ENCODE measurements at places on chromosomes 4 and X.

DNA sequence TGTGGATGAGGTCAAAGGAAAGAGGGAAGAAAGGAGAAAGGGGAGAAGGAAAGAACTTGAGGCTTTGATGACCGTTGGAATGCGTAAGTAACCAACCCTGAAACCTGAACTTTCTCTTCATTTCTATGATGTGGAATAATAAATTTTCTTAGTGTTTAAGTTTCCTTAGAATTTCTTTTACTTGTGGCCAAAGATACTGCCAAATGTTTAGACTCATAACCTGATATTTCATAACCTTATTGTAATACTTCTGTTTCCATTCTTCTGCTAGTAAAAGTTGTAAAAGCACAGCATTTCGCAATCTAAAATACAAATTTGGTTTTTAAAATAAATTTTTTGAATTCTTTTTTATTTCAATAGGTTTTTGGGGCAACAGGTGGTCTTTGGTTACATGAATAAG lies 258.5 kb upstream of the GIMD1 start:
- no peak for DNase-seq

GRCh38 chr4:169254546-169254983 lies 16.2 kb downstream of the SH3RF1 start:
- DNase-seq = peak; percentile 71

DNA sequence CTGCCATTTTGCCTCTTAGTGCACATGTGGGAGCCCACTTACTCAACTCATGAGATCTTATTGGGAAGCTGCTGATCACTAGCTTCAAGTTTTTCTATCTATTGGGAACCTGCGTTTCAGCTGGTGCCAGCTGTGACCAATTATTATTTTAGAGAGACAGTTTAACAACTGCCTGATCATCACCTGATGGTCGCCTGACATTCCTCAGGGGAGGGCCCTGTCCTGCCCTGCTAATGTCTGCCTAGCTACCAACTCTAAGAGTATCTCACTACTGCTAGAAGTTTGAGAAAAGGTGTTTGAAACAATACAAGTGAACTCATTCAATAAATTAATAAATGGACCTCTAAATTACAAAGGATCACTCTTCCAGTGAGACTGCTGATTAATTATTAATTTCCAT lies 95.5 kb downstream of the PCDH7 start:
- no peak for DNase-seq

DNA sequence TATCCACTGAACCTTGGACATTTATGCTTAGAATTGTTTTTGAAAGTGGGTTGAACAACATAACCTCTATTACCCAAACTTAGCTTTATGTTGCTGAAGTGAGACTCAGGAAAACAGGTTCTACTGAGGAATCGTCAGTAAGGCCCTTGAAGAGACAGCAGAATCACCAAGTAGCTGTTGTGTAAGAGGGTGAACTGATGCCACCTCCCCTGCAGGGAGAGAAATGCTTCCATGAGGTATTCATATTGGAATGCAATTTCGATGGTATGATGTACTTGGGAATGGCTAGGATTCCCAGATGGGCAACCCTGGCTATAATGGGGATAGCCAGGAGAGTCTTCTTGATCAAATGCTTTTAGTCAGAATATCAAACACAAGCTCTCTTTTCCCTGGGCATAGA lies 4.1 kb upstream of the SCRG1 start:
- peak; percentile 6 for DNase-seq

GRCh38 chr4:67522230-67522629 lies 23.1 kb downstream of the CENPC start:
- no peak for DNase-seq

DNA sequence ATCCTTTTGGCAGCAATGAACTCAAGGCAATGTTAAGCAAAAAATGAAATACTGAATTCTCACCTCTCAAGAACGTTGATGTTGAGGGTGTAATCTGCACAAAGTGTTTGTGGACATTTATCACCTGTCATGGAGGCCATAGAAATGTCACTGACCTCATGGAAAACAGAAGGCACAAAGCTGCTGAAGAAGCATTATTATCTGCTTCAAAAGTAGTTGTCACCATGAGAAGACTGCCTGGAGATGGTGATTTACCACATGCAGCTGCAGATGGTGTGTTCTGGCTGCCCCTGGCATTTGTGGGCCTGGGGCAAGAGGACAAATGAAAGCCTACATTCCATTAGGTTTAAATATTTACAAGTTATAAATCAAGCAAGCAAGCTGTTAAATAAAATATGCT lies 116.8 kb upstream of the RPS6KA3 start:
- no peak for DNase-seq

- DNase-seq = no peak
These were observed 189.9 kb downstream of the AASDH start for GRCh38 chr4:56197387-56197786.

DNA sequence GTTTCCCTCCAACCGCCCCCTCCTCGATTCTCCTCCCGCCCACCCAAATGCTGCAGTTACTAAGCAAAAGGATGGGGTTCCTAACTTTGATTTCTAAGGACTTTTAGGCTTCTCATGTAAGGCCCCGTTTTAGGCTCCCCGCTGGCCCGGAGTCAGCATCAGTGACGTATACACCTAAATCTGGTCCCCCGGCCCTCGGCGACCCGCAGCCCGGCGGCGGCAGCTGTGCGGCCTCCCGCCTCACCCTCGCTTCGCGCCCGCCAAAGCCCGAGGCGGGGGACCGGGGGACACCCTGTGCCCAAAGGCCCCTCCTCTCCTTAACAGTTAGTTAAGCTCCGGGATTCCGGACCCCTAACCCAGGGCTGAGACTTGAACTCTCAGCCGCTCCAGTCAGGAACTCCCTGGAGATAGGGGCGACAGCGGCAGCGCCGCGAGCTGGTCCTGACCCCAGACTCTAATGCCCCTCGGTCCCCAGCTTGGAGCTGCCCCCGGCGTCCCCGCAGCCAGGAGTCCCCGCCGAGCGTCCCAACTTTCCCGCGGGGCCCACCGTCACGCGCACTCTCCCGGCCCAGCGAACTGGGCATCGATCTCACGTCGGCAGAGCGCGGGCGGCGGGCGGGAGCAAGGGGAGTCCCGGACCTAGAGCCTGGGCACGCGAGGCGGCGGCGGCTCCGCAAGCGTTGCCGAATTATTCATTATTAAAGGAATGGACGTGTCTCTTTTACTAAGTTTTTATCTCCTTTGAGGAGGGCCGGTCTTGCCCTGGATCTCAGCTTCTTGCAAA lies 1.5 kb upstream of the NR3C2 start:
- DNase-seq = no peak

GRCh38 chrX:42772874-42773273 lies 5.1 kb downstream of the PPP1R2C start:
- DNase-seq = no peak

DNA sequence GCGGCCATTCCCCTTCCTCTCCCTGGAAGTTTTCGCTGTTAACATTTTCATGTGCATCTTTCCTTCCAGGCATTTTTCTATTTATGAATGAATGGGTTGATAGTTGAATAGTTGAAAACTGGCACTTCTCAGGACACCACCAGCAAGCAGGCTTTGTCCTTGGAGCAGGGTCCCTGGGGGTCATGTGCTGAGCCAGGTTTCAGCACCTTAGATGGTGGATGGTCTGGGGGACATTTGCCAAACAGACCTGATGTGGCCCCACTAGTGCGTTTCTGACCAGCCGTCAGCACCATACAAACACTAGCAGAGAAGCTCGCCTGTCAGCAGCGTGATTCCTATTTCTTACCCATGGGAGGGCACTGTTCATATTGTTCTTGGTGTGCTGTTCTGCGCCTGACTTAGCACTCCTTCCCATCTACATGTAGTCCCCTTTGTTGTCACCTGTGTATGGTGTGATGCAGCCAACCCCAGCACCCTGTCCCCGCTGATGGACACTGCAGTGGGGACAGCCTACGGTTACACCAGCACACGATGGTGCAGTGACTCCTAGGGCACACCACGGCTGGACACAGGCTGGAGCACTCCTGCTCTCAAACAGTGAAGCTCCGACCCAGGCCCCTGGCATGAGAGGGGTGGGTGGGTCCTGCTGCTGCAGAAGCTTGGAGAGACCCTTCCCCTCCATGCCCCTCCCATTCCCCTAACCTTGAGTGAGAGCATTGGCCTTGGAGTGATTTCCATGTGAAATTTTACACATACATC lies 27.2 kb upstream of the WFS1 start:
- DNase-seq = no peak

- DNase-seq = no peak
These were observed 13.5 kb upstream of the VSIG4 start for GRCh38 chrX:66053414-66053813.

- DNase-seq = no peak
These were observed 4.4 kb upstream of the HAND2 start for GRCh38 chr4:173534434-173534833.

GRCh38 chr4:84877051-84877833 lies 89.2 kb downstream of the WDFY3 start:
- DNase-seq = peak; percentile 36

DNA sequence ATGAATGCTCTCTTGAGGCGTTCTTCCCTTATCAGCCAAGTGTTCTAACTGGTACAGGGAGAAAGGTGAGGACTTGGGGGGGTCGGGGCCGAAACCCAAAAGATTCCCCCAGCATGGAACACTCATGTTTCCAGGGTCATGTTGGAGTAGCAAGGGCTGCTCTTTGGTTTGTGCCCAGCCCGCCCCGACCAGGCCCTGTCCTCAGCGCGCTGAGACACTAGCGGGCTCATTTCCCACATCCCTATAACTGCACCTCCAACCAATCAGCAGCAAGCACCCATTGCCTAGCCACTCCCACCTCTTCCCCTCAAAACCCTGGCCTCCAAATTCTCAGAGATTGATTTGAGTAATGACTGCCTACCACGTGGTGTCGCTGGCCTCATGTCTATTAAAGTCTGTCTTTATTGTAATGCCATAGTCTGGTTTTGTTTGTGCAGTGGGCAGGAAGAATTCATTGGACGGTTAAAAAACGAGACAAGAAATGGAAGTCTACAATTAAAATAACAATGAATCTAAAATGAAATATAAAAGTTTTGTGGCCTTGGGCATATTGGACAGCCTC lies 1928.4 kb downstream of the STIM2 start:
- peak; percentile 52 for DNase-seq

GRCh38 chr4:77843628-77844027 lies 19.0 kb upstream of the MRPL1 start:
- no peak for DNase-seq

DNA sequence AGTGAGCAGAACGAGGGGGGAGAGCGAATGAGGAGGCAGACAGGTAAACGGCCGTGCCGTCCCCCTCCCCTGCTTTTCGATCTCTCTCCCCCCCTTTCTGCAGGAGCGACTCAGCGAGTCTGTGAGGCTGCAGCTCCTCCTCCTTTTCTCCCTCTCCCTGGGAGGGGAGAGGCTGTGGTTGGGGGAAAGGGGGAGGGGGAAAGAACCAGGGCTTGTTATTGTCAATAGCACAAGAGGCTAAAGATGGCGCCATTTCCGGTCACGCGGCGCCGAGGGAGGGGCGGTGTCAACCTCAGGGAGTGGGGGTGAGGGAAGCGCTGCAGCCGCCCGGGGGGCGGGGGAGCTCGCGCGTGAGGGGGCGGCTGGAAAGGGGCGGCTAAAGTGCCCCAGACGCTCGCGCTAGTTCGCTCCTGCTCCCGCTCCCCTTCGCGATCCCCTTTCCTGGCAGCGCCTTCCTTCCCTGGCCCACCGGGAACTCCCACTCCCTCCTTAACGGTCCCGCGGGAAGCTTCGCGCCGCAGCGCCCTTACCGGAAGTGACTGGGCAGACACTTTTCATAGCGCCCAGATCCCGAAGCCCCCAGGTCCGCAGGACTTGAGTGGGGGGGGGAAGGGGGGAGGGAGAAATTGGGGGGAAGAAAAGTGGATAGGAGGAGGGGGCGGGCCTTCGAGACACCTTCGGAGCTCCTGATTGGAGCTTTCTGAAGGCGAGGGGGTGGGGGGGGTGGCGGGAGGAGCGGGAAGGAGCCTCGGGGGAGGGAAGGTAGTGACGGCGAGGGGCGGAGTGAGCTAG lies at the start of gene CUL4B:
TSS of gene CUL4B (minus strand) at position 121 of the 792 bp plus-strand sequence. CDS start 324 bp downstream, outside the sequence.
- DNase-seq = peak; percentile 80

GRCh38 chrX:49231333-49232000 lies 1.7 kb downstream of the CACNA1F start:
- DNase-seq = no peak

- DNase-seq = no peak
These were observed 568.8 kb downstream of the PPARGC1A start for GRCh38 chr4:23320931-23321587.

DNA sequence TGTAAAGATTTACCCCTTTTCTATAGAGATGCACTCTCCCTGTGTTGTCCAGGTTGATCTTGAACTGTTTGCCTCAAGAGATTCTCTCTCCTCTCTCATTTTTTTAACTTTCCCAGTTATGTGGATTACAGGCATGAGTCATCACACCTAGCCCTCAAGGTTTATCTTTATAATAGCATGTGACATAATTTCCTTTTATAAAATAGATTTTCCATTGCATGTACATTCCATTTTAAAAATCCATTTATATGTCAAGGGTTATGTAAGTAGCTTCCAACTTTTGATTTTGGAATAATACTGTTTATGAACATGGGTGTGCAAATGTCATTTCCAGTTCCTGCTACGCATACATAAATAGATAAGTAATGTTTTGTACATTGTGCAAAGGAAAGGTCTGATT lies 20.6 kb downstream of the ZNF721 start:
- peak; percentile 33 for DNase-seq

GRCh38 chr4:94669672-94670664 lies 87.8 kb upstream of the BMPR1B start:
- DNase-seq = no peak

- no peak for DNase-seq
These were observed 933 bp downstream of the CNKSR2 start for GRCh38 chrX:21374994-21375707.

DNA sequence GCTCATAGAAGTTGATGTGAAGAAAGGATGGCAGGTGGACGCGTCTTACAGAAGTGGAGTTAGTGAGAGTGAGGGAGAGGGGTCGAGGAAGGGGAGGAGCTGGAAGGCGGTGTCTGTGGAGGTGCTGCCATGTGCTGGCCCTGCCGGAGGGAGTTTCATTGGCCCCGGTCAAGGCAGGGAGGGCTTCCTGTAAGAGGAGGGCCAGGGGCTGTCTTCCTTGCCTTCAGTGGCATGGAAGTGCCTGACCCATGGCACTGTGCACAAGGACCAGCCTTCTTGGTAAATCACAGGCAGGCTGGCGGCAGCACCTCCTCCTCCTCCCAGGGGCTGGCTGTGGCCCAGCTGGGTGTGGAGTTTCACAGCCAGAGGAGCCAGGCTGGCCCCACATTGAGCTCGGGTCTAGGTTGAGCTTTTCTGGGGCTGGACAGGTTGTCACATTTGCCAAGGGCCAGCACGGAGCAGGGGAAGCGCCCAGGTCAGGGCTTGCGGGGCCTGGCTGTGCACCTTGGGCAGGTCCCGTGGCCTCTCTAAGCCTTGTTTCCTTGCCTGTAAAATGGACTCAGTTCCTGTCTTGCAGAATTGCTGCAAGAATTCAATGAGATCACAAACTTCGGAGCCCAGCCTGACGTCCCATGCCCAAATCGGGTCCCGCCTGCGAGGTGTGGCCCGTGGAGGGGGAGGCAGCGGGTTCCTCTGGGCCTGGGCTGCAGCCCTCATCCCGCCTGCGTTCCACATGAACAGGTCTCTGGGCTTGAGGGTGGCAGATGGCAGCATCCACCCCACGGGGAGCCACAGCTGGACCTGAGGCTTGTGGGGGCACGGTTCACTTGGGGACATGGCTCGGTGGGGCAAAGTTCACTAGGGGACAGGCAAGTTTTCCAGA lies 7.0 kb downstream of the HTRA3 start:
- DNase-seq = no peak

GRCh38 chr4:98648602-98649001 lies 9.8 kb downstream of the TSPAN5 start:
- DNase-seq = no peak
